Astrocyte of the cerebellum (primary cell): ENCODE measurements at places on chromosomes 4 and X.

DNA sequence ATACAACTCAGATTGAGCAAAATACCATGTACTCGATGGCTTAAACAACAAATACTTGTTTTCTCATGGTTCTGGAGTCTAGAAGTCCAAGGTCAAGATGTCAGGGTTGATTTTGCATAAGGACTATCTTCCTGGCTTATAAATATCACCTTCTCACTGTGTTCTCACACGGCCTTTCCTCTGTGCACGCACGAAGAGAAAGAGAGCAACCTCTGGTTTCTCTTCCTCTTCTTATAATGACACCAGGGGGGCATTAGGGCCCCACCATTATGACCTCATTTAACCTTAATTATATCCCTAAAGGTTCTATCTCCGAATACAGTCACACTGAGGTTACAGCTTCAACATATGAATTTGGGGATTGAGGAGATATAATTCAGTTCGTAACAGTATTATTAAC is 504.0 kb downstream of the MAGEE1 start:
- no peak for DNase-seq

GRCh38 chr4:6561706-6562371 is 13.2 kb upstream of the MAN2B2 start:
- no peak for DNase-seq

DNA sequence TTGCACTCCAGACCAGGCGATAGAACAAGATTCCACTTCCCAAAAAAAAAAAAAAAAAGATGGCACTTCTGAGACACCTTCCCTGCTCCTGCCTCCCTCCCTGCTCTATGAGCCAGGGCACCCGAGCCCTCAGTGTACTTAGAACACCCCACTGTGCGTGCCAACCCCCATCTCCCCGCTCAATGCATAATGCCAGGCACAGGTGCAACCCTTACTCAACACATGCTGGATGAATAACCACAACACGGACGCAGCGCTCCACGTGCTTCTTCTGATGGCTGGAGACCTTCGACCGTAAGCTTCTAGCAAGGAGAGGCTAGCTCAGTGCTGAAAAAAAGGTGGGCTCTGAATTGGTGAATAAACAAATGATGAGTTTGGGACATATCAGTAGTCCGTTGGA is 19.9 kb upstream of the IRAK1 start:
- DNase-seq, result no peak

GRCh38 chr4:98345838-98346237 is 84.7 kb downstream of the RAP1GDS1 start:
- DNase-seq, result no peak

- peak; percentile 32 for DNase-seq
Measured at GRCh38 chr4:56937262-56937661, 29.6 kb downstream of the REST start.

GRCh38 chr4:88965053-88965452 is 91.9 kb downstream of the FAM13A start:
- no peak for DNase-seq

DNA sequence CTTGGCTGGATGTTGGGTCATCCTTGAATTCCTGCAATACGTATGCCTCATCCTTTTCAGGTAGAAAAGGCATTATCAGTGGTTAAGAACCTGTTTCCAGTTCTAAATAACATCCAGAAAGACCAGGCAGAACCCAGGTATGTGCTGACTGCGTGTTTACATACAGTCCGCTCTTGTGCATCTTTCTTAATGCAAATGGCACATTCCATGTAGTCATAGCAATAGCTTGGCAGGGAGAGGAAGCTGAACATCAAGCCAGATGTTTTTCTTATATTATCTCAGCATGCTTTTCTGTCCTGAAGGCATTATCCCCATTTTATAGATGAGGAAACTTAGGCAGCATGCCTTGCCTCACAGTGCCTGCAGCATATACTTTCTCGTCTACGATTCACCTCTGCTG is 2.1 kb downstream of the DCLK2 start:
- DNase-seq, result no peak

DNA sequence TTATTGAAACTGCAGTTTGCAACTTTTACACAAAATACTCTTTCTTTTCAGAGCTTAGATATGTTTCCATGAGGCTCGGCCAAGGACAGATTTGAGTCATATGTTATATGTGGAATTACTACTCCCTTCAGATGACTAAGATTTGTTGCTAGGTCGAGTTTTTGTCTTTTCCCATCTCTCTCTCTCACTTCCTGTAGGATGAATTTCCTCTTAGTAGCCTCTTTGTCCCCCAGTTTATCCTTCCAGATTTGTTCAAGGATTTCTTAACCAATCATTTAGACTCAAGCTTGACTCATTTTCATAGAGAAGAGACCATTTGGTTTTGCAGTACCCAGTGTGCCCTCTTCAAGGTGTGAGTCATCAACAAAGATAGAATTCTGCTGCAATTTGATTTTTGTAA is 209.2 kb downstream of the GLUD2 start:
- DNase-seq, result no peak

DNA sequence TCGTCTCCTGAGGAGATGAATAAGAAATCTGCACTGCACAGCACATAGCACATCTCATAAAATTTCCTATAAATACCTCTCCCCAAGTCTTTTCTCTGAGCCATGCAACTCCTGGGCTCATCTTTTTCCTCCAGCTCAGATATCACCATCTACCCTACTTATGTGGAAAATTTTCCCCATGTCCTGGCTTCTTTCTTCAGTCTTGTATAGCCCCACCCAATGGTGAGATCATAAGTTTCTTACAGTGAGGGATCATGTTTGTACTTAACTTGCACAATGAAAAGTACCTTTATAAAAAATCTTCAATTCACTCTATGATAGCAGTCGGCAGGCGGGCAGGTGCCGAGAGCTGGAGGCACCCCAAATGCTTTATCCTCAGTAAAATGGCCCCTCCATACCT is 198.6 kb upstream of the S100G start:
- no peak for DNase-seq

DNA sequence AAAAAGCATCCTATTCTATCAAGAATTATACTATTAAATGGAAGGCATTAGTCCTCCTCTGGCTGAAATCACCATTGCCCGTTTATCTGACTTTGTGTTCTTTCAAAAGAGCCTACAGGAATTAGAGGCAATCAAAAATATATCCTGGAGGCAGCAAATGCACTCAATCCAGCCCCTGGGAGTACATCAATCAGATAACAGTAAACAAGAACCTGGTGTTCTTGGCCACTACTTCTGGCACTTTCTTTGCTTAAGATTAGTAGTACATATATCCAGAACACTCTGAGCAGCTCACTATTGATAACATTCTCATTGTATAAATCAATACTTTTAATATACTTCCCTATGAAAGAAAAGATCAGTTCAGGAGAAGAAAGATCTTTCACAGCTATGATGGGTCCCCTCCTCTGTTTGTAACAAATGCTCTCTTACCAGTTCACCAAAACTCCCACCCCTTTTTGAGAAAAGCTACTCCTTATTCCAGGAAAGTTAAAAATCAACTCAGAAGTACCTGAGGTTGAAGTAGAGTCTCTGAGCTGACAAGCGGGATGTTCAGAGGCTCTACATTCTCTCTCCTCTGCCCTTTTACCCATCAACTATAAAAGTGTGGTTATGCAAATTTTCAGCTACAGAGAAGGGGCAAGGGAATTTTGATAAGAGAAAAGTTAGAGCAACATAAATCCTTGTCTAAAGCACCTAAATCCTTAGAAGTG is 176.0 kb downstream of the COX18 start:
- no peak for DNase-seq

DNA sequence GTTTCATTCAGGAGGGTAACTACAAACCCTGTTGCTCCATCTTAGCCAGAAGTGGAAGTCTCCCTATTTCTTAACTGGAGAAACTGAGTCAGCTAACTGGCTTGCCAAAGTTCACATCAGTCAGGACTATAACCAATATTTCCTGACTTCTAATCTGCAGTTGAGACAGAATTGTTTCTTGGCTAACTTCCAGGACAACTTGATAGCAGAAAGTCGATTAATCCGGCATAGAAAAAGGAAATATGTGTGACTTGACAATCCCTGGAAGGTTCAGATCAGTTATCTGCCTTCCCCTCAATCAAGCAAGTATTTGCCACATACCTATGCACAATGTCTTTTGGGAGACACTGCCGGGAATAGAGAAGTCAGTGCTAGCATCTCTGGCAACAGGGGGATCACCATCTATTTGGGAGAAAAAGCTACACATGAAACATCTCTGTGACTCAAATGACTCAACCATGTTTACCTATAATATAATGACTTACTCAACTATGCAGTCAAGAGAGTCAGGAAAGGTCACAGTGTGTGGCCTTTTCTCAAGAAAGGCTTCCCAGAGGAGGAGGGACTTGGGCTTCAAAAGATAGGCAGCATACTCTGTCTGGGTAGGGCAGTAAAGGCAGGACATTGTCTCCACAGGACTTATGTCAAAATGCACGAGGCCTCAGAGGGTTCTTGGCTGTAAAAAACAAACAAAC is 12.4 kb upstream of the LONRF3 start:
- DNase-seq, result no peak

- no peak for DNase-seq
Measured at GRCh38 chr4:48153791-48154550, 19.9 kb upstream of the TXK start.

- no peak for DNase-seq
Measured at GRCh38 chr4:77471821-77472495, 133.7 kb upstream of the CXCL13 start.

DNA sequence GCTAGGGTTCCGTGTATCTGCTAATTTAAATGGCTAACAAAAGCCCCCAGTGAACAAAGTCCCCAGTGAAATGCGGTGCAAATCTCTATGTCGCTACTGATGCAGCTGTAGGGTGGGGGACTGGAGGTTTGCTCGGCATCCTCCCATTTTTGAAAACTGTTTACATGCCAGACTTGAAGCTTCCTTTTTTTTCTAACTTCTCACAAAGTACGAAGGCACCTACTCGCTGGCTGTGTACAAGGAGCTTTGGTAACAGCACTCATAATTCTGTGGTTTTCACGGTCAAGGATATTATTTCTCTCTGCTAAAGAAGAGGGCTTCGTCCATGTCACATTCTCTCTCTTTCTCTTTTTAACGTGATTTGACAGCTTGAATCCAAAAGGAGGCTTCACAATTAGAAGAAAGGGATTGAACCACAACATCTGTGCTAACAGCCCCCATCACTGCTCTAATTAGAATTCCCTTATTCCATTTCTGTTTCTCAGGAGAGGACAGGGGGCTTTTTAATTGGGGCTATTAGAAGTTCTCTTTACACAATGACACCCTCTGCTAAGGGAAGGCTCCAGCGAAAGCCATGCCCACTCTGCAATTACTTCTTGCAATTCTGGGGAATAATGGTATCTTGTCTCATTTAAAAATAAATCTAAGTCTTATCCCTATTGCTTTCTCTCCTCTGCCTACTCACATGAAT is 46.7 kb downstream of the TMEM156 start:
- DNase-seq, result no peak

DNA sequence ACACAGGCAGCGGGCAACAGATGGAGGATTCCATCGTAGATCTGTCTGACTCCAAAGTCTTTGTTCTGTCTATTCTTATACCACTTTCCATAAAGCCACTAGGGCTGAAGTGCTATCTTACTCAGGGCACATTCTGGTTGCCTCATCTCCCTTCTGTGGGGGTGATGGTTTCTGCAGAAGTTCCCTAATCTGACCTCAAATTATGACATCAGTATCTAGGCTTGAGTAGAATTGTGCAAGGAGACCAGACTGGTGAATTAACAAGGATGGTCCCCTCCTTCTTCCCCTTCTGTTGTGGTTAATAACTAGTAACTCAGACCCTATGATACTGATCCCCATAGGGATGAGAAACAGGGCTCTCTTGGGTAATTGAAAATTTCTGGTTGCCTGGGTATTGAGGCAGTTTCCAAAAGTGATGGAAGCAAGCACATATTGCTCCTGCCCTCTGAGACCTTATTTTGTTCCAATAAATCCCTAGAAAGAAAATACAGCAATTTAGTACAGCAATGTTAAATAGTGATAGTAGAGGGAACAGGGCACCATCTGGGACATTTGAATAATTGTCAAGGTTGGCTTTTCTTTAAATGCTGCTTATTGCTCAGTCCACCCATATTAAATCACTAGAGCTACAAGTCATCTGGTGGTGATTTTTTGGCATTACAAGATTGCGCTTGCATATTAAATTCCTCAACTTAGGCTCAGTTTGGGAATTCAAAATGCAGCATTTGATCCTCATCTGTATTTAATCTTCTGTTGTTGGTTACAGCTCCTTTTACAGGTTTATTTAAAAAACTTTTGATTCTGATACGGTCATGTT is 57.3 kb upstream of the AP1S2 start:
- DNase-seq, result no peak

GRCh38 chr4:12827966-12828365 is 656.2 kb downstream of the RAB28 start:
- no peak for DNase-seq

- DNase-seq, result peak; percentile 89
Measured at GRCh38 chrX:2385224-2385623, 115.6 kb downstream of the DHRSX start.

- DNase-seq, result no peak
Measured at GRCh38 chr4:36740796-36741310, 459.4 kb downstream of the DTHD1 start.

DNA sequence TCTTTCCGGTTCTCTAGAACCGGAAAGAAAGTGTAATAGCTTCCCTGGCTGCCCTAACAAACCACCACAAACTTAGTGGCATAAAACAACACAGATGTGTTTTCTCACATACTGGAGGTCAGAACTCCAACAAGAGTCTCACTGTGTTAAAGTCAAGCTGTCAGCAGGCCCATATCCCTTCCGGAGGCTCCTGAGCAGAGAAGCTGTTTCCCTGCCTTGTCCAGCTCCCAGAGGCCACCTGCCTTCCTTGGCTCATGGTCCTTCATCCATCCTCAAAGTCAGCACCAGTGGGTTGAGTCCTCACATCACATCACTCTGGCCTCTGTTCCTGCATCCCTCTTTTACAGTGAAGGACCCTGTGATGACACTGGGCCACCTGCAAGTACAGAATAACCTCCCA is 49.8 kb upstream of the HMX1 start:
- no peak for DNase-seq

DNA sequence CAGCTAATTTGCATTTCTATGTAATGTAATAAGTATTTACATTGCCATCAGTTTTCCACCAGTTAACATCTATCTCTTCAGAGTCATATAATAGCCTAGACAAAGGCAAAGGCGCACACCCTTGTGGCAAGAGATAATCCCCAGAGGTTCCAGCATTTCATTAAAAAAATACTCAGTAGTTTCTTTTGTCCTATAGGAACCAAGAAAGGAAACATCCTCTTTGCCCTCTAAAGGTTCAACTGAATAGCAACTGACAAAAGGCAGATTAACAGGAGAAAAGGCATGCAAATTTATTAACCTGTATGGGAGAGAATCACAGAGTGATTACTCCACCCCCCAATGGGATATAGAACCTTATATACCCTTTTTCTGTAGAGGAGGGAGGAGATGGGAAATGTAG is 48.4 kb downstream of the MAGEB17 start:
- no peak for DNase-seq

DNA sequence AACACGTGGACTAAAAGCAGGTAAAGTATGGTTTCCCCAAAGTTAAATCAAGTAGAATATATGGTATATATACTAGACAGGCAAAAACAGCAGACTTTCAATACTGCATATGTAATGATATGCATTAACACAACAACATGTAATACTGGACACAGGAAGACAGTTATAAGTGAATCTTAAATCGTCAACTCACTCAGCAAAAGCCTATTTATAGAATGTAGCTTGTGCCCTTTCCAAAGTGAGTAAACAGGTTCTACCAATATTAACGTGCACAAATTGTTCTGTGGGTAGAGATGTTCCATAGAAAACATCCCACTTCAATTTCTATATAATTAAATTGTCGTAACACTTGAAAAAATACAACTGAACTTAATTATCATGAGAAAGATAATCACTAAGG is 30.6 kb downstream of the FAM241A start:
- no peak for DNase-seq
